ENCODE measurements at places on chromosomes 2 and 18. TPM values are rescaled to one million over a fixed set of nuclear protein-coding genes. Genes with fewer than 3 reads are reported as not detected.

DNA sequence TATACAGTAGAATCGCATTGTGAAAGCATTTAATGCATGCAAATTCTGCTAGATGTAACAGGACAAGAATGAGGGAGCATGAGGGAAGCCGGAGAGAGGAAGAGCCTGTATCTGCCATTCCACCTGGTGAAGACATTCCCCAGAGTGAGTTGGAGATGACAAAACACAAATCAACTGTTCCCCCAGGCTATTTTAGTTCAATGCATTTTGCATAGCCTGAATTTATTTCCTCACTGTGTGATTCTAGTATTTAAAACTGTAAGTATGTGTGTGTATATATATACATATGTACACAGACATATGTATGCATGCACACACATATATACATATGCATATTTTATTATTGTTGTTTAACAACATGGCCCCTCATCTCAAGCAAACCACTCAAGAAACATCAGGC is 54.7 kb downstream of the CCDC68 start:
- no peak for DNase-seq

GRCh38 chr18:21833604-21834298 is 93.2 kb downstream of the MIB1 start:
- no peak for DNase-seq

DNA sequence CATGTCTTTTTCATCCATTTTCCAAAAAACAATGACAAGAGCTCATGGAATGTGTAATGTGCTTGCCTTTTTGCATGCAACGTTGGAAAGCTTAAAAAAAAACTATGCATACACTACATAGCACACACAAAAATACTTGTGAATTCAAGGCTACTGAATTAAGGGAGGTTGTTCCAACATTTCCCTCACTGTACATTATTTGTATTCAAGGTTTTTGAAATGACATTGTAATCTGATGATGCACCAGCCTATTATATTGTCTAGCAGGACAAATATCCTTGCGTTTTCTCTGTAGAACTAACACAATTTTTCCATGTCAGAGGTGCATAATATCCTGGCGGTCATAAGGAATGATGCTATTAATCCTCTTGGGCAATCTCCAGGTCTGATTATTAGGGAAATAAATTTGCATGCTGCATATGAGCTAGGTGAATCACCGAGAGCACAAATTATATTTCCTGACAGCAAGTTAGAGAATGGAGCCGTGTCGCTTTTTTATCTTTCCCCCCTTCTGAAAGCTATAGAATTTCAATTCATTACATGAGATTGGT is 836.9 kb upstream of the FANCL start:
- DNase-seq = no peak

DNA sequence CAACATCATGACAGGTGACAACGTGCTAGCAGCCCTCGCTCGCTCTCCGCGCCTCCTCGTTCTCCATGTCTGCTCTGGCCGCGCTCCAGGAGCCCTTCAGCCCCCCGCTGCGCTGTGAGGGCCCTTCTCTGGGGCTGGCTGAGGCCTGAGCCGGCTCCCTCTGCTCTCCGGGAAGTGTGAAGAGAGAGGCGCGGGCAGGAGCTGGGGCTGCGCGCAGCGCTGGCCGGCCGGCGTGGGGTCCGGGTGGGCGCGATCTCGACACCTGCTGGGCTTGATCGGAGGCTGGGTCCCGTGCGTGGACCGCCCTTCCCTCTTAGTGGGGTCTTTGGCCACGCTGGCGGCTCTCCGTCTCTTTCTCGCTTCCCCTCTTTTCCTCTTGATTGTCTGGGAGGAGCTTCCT is 195.5 kb downstream of the ANKRD30BL start:
- DNase-seq = no peak

DNA sequence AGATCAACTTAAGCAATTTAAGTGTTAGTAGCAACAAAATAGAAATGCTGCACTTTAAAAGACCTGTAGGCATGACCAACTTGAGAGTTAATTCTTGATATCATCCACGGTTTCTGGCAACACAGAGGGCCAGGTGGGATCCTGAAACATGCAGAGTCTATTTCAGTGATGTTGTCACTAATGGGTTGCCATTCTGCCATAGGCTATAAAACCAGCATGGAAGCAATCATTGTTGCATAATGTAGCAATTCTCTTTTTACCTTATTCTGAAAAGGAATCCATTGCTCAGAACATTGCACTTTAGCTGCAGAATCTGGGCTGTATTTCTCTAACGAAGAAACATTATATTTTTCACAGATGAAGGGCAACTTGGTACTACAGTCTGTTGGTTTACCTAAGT is 53.9 kb upstream of the CD302 start:
- DNase-seq = no peak

DNA sequence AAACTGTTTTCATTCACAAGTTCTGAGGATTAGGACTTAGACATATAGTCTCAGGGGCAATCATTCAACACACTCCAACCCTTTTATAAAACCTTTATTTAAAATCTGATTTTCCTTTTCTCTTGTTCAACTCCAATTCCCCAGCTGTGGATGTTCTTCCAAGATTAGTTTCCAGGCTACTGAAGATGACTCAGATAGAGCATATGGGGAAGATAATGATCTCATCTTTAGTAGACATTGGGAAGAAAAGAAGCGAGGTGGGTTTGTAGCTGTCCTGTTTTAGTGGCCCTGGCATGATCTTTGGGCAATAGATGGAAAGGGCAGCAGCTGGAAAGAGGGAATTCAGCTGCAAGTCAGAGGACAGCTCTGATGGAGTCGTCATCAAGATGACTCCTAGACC is 247.7 kb upstream of the CCDC68 start:
- no peak for DNase-seq

DNA sequence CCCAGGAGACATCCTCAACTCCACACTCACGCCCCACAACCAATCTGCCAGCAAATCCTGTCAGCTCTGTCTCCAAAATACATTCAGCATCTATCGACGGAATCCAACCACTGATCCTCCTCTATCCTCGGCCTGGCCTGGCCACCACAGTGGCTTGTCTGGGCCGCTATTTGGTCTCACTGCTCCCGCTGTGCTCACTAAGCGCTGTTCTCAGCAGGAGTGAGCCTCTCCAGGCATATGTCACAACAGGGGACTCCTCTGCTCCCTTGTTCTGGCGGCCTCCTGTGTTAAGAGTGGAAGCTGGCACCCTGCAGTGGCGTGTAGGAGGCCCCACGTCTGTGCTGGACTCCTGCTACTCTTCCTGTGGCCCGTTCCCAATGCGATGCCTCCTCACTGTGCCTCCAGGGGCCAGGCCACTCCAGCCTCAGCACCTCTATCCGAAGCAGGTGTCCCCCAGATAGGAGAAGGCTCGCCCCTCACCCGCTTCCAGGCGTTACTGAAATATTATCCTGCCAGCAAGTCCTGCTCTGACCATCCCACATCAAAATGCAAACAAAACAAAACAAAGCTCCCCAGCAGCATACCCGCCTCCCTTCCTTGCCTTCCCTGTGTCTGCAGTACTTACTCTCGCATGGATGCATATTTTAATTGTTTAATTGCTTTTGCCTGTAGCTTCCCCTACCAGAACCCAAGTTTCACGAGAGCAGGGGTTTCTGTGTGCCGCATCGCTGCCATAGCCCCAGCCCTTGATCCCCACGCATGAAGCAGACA is 39.9 kb downstream of the CENPO start:
- no peak for DNase-seq

GRCh38 chr2:60316381-60317033 is 236.9 kb downstream of the BCL11A start:
- no peak for DNase-seq

- peak; percentile 63 for DNase-seq
Observed at GRCh38 chr2:72887740-72888437, 681 bp downstream of the SPR start.

GRCh38 chr2:236720974-236721540 is 151.4 kb downstream of the ACKR3 start:
- no peak for DNase-seq

- no peak for DNase-seq
Observed at GRCh38 chr18:14974088-14974487, 226.1 kb downstream of the ANKRD30B start.

GRCh38 chr2:3041841-3042600 is 335.6 kb downstream of the EIPR1 start:
- DNase-seq = no peak

Gene BAZ2B
- 147 TPM for total RNA-seq

Gene GNAL
- total RNA-seq = 4.2 TPM

Gene HTR2B
- 2.8 TPM for total RNA-seq

Gene HRH4
- total RNA-seq = 2.5 TPM

Gene LYPD6B
- total RNA-seq = not detected

Gene MTHFD2
- total RNA-seq = 93.3 TPM

Gene POLR1A
- 19.0 TPM for total RNA-seq
